Stimulated activated CD8-positive, alpha-beta memory T cell treated with anti-CD3 and anti-CD28 coated beads, Interleukin-15, amount 100 ng/mL, for 1 hour (primary cell): ENCODE measurements at places on chromosomes 5 and 9.

- no peak for DNase-seq
Observed at GRCh38 chr9:127463911-127464310, 12.6 kb downstream of the LRSAM1 start.

DNA sequence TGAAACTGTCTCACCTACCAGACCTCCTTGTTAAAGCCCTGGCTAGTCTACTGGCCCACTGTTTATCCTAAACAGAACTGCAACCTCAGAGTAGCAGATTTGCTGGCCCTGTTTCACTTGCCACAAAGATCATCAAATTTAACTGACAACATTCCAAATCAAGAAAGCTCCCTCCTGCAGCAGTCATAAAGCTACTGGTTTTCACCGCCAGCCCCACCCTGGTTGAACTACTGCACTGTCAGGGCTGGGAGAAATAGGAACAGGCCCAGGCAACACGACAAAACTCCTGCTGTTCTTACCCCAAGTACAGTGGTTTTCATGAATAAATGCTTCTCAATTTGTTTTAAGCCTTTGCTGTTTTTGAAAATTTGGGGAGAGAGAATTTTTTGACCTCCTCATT is 63.0 kb downstream of the NR6A1 start:
- no peak for DNase-seq

GRCh38 chr9:33197279-33198152 is 30.4 kb upstream of the B4GALT1 start:
- DNase-seq = no peak

DNA sequence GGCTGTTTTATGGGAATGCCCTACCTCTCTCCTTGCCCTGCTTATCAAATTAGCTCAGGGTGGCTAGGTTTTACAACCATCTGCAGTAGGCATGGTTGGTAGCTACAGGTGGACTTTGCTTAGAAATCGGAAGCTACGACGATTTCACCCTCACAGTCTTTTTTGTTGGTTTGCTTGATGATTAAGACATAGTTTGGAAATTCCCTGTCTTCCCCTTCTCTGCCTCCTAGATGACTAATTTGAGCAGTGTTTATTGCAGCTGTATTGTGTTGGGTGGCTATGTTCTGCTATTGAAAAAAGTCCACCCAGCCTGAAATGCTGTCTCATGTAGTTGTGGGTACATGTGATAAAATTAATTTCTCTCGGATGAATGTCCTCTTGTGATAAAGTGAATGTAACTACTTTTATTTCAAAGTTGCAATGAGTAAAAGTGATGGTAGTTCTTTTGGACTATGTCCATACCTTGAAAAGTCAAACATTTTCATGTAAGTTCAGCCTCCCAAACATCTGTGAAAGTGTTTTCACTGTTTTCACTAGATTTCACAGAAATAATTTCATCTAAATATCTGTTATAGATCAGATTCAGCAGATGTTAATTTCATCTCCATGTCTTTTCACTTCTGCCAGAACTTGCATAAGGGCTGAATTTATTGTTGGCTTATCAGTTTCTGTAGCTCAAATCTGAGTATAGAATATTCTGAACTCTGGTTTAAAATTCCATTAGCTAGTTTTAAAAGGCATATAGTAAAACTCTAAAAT is 37.3 kb upstream of the FYB1 start:
- DNase-seq = no peak

GRCh38 chr9:122797316-122798063 is 2.4 kb upstream of the OR1K1 start:
- DNase-seq = no peak

- no peak for DNase-seq
Observed at GRCh38 chr9:118532592-118532991, 828.4 kb downstream of the TLR4 start.

GRCh38 chr5:158451203-158451992 is 592.5 kb upstream of the CLINT1 start:
- DNase-seq = no peak

DNA sequence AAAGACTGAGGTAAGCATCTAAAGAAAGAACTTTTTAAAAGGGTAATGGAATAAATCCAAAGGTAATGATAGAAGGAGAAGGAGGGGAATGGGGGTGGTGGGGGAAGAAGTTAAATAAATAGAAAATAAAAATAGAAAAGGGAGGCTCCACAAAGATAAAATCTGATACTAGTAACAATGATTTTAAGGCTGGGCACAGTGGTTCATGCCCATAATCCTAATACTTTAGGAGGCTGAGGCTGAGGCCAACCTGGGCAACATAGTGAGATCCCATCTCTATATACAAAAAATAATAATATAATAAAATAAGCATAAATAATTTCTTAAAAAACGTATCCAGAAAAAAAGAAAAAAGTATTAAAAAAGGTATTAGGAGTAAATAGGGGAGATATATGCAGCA is 89.3 kb downstream of the FNBP1 start:
- DNase-seq = no peak

GRCh38 chr5:150651382-150651781 is 9.7 kb upstream of the MYOZ3 start:
- DNase-seq = no peak

DNA sequence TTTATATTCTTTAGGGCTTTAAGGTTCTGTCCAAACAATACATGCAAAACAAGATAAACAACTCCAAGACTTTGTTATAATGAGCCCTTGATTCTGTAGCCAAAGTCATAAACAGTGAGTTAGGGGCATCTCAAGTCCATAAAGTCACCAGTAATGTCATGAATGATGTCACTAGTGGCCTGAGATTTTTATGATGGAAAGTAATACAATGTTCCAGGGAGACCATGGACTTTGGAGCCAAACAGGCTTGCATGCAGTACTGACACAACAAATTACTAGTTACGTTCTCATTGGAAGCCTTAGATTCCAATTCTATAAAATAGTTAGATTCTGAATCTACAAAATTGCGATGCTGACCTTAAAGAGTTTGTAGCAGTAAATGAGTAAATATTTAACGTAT is 280.0 kb downstream of the HINT1 start:
- no peak for DNase-seq

GRCh38 chr5:176425138-176425537 is 8.8 kb upstream of the CLTB start:
- no peak for DNase-seq

GRCh38 chr9:91043056-91043810 is 241.6 kb downstream of the SYK start:
- DNase-seq = no peak

DNA sequence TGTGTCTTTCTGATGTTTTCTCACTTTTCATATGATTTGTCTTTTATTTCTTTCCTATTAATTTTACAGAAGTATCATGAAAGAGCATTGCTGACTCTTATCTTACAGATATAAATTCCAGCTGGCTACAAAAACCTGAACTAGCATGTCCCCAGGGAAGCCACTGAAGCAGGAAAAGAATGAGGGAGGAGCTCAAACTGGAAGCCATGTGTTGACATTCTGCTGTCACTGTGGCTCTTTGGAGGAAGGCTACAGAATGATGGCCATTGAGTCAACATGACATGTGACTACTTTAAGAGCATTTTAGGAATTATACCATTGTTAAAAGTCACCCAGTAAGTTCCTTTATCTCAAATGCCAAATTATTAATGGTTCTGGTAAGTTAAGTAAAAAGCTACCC is 638.3 kb upstream of the DMAC1 start:
- no peak for DNase-seq

- no peak for DNase-seq
Observed at GRCh38 chr9:36744678-36745077, 172.0 kb downstream of the MELK start.

DNA sequence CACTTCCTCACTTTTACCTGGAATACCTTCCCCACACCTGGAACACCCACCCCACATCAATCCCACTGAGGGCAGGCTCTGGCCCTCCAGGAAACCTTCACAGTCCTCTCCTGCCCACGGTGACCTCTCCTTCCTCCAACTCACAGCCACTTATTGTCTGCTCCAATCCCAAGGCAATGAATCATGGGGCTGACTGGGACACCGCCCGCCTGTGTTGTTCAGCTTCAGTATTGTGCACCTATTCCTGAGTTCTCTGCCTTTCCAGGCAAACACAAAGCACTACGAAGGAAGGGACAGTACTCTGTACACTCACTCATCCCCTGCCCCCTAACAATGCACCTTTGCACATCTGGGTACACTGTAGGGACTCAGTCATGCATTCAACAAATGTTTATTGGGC is 7.3 kb downstream of the PCDH1 start:
- no peak for DNase-seq

DNA sequence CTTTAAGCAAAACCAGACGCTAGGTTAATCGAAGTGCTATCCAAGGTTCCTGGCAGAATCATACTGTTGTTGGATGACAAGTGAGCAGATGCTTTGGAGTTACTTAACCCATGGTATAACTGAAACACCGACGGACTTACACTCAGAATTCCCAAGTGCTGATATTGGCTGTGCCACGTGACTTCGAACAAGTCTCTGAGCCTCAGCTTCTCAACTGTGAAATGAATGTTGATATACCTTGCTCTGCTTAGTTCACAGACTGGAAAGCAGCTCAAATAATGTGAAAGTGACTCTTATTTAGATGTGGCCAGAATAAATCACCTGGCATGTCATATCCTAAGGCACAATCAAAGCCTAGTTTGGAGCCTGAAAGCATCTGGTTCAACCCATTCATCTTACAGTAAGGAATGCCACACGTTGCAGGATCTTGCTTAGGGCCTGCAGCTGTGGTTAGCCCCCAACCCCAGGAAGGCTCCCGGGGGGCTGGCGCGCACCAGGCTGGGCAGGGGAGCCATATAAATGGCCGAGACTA is 759 bp downstream of the GEMIN5 start:
- no peak for DNase-seq

- no peak for DNase-seq
Observed at GRCh38 chr5:12320331-12320730, 416.1 kb upstream of the CTNND2 start.

GRCh38 chr5:150138551-150139265 is 16.9 kb downstream of the PDGFRB start:
- DNase-seq = no peak

DNA sequence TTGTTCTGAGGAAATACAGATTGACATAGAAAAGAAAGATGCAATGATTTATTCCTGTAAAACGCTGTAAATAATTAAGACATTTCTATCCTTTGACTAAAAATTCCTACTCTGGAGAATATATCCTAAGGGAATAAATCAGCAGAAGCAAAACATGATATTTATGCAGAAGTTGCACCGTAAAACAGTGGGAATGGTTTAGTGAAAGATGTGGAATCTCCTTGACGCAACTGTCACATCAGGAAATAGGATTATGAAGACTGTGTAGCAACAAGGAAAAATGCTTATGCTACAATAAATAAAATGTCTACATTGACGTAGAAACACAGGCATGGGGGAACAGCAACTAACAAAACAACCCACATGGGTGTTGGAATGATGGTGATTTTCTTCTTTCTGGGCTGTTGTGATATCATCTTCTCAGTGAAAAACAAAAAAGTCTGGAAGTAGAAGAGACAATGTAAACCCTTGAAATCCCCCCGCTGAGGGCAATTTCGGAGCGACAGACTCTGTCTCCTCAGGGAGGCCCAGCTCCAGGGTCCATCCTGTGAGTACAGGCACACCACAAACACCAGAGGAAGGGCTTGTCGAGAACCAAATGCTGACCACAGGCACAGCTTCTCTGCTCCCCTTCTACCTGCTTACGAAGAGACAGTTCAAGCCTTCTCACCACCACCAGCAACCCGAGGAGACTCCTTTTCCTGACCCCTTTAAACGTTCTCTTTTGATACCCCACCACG is 25.2 kb downstream of the COL23A1 start:
- DNase-seq = no peak

- DNase-seq = no peak
Observed at GRCh38 chr9:8391132-8391531, 591.6 kb upstream of the DMAC1 start.

- no peak for DNase-seq
Observed at GRCh38 chr5:2762744-2763532, 11.5 kb upstream of the IRX2 start.

- DNase-seq = no peak
Observed at GRCh38 chr9:27542508-27542907, 12.9 kb upstream of the MOB3B start.

GRCh38 chr5:132822650-132823480 is 7.6 kb downstream of the SHROOM1 start:
- no peak for DNase-seq

DNA sequence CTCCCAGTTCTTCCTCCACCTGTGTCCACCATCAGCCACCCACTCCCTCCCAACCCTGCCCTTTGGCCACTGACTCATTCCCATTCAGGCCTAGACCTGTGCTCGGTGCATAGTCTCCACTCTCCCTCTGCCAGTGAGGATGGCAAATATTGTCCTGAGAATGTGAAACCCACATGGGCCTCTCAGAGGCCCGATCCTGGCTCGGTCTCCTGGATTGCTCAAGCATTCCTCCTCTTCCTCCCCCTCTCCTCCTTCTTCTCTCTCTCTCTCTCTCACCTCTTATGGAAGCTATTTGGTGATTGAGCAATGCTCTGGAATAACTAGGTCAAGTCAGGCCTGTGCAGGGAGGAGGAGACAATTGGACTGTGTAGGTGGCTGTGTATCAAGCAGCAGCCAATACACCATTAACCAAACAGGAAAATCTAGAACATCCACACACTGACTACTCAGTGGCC is 99.9 kb downstream of the KLF4 start:
- DNase-seq = no peak

- no peak for DNase-seq
Observed at GRCh38 chr5:151075698-151076331, 5.0 kb downstream of the TNIP1 start.

DNA sequence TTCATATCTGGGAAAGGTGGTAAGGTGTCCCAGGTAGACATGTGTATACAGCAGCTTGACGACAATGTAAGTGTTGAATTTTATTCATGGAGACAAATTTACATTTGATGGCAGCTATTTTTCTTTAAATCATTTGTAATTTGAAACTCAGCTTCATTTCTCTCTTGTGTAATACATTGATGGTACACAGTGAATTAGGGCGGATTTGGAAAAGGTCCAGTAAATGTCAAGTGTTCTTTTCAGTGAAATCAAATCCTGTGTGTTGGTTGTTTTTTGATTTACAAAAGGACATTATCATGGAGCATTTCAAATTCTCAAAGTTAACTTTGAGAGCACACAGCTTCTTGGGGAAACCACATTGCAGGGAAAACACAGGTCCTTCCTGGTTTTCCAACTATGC is 30.0 kb upstream of the PCSK1 start:
- no peak for DNase-seq

GRCh38 chr5:135266975-135267374 is 132.1 kb downstream of the MACROH2A1 start:
- no peak for DNase-seq

DNA sequence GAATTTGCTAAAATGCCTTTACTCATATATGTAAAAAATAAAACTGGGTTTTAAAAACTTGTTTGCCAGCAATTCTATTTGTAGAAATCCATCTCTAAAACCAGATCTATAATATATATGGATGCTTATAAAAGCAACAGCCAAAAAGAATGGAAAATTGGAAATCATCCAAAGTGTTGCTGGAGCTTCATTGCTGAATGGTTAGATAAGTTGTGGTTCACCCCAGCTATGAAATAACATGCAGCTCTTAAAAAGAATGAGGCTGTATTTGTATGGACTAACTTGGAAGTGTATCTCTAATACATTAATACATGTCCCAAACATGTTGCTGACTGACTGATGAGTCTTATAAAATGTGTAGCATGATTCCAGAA is 76.2 kb downstream of the STK10 start:
- no peak for DNase-seq
